ENCODE measurements at places on chromosomes 6 and 20. TPM values are rescaled to one million over a fixed set of nuclear protein-coding genes. Genes with fewer than 3 reads are reported as not detected.

Gene KHDC1L
- total RNA-seq = 0.69 TPM

Gene ADGB
- 2.5 TPM for total RNA-seq

Gene LAMP5
- 19.6 TPM for total RNA-seq

Gene C4B
- total RNA-seq = 47.7 TPM

Gene OXT
- 46.4 TPM for total RNA-seq

Gene KIF6
- 6.7 TPM for total RNA-seq

Gene SAMD3
- 19.4 TPM for total RNA-seq

Gene FUT9
- total RNA-seq = 102 TPM

Gene C20orf141
- not detected for total RNA-seq

Gene EFCAB8
- not detected for total RNA-seq

Gene SLC35D3
- 1.4 TPM for total RNA-seq

Gene BPIFB1
- total RNA-seq = not detected

Gene SYCP2L
- 6.9 TPM for total RNA-seq

Gene KCNK16
- total RNA-seq = not detected

Gene FILIP1
- total RNA-seq = 5.3 TPM

Gene CST7
- 0.69 TPM for total RNA-seq

Gene TMEM170B
- 67.8 TPM for total RNA-seq

Gene ADGRF5
- 9.9 TPM for total RNA-seq

Gene CASS4
- 0.69 TPM for total RNA-seq

Gene KIF3B
- 109 TPM for total RNA-seq

All from diencephalon (tissue), 1 donor.